ENCODE measurements at places on chromosomes 3 and 15. TPM values are rescaled to one million over a fixed set of nuclear protein-coding genes. Genes with fewer than 3 reads are reported as not detected.

- no peak for DNase-seq
Observed at GRCh38 chr3:3089017-3089416, 21.2 kb downstream of the IL5RA start.

- no peak for DNase-seq
Observed at GRCh38 chr3:136728473-136728872, 23.7 kb downstream of the STAG1 start.

GRCh38 chr3:197343656-197344408 lies 45.4 kb upstream of the DLG1 start:
- DNase-seq, result no peak

DNA sequence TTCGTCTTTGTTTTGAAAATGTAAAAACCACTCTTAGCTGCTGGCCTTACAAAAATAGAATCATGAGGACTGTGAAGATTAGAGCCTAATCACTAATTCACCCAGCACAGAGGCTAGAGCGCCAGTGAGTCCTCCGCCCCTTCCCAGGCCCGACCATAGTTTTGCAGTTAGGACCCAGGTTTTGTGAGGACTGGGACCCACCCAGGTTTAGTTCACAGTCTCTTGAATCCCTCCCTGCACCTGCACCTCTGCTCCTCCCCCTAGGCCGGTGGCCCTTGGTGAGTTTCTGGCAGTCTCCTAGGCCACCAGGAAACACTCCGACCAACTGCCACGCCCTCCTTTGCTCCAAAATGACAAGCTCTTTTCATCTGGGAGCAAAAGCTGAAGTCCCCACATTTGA lies 136.0 kb upstream of the CCDC54 start:
- no peak for DNase-seq

The TRA2B gene
- total RNA-seq, result 324 TPM

DNA sequence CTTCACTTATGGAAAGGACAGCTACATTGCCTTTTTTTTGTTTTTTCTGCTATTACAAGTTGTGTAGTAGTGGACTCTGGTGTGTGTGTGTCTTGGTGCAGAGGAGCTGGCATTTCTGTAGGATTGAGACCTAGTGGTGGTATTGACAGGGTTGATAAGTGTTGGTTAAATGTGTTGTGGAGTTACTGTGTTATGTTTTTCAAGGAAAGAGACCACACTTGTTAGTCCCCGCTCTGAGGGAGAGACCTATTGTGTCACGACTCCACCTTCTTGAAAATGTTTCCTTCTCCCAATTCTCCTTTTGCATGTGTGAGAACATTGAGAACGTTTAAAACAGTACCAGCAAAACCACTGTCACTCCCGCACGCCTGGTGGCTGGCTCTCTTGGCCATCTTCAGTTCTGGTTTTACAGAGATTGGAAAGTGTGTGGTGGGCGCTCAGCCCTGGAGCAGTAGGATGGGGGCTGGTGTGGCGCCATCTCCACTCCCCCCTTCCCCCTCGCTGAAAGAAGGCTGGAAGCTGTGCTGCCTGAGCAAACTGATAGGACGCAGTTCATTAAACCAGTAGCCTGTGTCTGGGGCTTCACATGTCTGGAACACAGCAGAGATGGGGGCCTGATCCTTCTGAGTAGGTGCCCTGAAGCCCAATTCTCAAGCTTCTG lies 5.5 kb downstream of the KLF13 start:
- no peak for DNase-seq

The OIP5 gene
- total RNA-seq, result 19.0 TPM

DNA sequence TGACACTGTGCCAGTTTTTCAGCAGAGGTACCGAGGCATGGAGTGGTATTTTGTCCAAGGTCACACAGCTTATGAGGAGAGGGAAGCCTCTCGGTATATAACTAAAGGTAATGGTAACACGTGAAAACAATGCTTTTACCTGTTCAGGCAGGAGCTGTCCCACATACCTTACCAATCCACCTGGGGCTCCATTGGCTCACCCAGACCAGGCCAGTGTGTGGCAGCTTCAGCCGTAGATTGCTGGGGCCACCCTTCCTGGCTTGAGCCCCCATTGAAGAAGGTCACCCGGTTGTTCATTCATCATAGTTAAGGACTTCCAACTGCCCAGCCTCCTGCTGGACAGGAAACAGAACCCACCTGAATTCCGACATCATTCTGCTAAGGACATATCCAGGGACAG lies 9.2 kb upstream of the RPP14 start:
- no peak for DNase-seq

- DNase-seq, result no peak
Observed at GRCh38 chr3:144643771-144644198, 672.2 kb downstream of the DIPK2A start.

DNA sequence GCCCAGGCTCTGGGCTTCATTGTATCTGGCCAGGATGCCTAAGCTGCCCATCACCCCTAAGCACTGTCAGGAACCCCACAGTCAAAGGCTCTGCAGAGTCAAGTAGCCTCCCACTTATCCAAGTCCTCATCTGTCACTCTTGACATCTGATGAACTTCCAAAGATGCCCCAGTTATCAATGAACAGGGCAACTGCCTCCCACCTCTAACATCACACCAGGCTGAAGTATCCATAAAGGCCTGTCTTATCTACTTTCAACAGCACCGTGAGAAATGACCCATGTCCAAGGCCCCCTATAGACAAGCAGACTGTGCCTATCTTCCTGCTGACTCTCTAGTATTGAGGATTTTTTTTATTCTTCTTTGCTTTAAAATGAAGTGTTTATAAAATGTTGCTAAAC lies 56.4 kb downstream of the TRIM69 start:
- no peak for DNase-seq

GRCh38 chr3:40582401-40583027 lies 57.8 kb downstream of the ZNF621 start:
- DNase-seq, result no peak

GRCh38 chr3:45932112-45932511 lies 11.2 kb upstream of the CXCR6 start:
- no peak for DNase-seq

The TRPM1 gene
- total RNA-seq, result not detected

- no peak for DNase-seq
Observed at GRCh38 chr15:50552238-50552637, 5.8 kb upstream of the USP50 start.

The ENTPD3 gene
- total RNA-seq, result not detected

The GRK7 gene
- total RNA-seq, result not detected

The FEZF2 gene
- not detected for total RNA-seq

The DUOXA1 gene
- 0.09 TPM for total RNA-seq

DNA sequence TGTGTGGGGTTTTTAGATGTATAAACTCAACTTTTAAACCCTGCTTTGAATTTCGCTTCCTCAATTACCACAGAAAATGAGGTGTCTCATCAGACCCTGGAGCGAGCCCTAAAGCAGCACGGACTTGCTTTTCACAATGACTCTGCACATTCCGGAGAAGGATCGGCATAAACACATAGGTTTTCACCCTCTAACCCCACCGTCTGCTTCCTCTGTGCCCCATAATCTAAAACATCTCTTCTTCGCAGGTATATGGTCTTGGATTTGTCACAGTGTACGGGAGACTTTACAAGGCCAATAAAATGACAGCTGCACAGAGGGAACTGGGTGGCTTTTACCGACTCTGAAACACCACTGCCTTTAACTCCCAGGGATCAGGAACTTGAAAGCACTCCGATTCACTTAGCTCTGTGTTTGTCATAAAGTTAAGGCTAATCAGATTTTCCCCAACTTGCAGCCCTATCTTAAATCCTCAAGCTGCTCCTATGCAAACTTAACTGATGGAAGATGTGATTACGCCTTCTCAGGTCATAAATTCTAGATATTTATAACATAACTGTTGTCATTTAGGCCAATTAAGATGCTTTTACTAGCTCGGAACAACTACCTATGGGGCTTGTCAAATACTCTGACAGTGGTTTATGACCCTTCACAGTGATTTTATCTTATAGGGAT lies 133.4 kb upstream of the WNT5A start:
- DNase-seq, result no peak

DNA sequence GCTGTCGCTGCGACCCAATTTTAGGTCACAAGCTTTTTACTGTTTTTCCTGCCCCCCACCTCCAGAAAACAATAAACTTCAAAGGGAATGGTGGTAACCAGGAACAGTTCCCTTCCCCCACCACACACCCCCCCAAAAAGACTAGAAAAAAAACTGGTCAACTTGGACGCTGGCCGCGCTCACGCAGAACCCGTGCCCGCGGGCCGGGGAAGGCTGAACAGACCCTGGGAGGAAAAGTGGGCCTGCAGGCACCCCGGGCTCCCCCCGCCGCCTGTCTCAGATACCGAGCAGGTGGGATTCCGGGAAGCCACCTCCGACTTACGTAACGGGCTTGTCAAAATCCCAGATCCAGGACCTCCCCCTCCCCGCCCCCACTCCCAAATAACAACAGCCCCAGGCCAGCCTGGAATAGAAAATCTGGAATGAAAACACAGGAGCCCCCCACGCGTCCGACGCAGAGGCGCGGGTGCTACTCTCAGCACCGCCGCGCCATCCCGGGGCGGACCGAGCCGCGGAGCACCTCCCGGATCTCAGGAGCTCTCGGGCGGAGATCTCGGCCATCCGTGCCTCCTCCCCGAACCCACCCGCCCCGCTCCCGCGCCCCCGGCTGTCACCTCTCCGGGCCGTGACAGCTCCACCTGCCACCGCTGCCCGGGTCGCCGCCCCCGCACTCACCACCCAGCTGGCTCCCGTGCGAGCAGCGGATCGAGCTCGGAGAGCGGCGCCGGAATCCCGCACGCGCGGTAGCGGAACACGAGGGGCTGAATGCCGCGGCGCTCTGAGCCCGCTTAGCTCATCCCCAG lies 557 bp downstream of the DENND4A start:
- peak; percentile 61 for DNase-seq

The ERC2 gene
- not detected for total RNA-seq

The CLDN16 gene
- total RNA-seq, result not detected

The GPR149 gene
- total RNA-seq, result not detected

The KCNH8 gene
- total RNA-seq, result not detected

The GPR176 gene
- not detected for total RNA-seq

The SLC38A3 gene
- total RNA-seq, result not detected

The ECE2 gene
- not detected for total RNA-seq

GRCh38 chr15:83282141-83282540 lies 2.3 kb downstream of the BNC1 start:
- no peak for DNase-seq

DNA sequence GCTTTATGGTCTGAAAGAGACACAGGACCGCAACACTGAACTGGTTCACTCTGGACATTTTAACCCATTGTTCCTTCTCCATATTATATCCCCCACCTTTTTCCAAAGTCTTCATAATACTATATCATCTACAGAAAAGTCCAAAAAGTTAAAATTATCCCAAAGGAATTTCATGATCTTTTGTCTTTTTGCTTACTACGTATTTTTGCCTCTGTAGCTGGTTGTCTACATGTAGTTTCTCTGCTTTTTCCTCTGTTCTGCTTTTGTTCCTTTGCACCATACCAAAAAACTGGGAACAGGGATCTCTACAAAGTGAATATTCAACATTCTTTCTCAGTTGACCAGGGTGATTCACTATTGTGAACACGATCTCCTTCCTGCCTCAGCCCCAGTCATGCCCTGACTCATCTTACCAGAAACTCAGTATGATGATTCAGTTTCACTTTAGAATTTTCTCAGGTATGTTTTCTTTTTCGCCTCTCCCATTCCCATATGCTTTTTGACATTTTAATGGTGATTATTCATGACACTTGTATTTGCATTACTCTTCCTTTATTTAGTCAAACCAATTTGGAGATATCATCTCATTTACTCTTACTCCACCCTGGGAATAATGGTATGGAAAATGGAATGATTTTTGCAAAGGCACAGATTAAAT lies 14.5 kb downstream of the EMC4 start:
- no peak for DNase-seq

GRCh38 chr3:121819236-121819635 lies 15.6 kb downstream of the IQCB1 start:
- DNase-seq, result no peak

DNA sequence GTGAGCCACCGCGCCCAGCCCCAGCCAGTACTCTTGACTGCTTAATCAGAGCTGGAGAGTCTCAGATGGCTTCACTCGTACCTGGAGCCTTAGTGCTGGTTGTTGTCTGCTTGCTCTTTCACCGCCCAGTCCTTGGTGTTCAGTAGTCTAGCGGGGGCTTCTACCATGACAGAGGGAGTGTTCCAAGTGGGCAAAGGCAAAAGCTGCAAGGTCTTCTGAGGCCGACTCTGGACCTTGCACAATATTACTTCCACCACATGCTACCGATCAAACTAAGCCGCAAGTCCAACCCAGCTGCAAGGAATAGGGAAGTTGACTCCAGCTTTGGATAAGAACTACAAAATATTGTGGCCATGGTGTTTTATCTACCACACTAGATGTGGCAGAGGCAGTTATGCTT lies 6.6 kb downstream of the PARL start:
- DNase-seq, result no peak

The CFAP100 gene
- not detected for total RNA-seq

GRCh38 chr3:45832699-45833098 lies 9.2 kb downstream of the LZTFL1 start:
- no peak for DNase-seq

The PRR20G gene
- not detected for total RNA-seq

The KPNA4 gene
- total RNA-seq, result 86.5 TPM

The FAM3D gene
- not detected for total RNA-seq

- DNase-seq, result no peak
Observed at GRCh38 chr3:60220768-60221167, 1030.5 kb downstream of the FHIT start.

DNA sequence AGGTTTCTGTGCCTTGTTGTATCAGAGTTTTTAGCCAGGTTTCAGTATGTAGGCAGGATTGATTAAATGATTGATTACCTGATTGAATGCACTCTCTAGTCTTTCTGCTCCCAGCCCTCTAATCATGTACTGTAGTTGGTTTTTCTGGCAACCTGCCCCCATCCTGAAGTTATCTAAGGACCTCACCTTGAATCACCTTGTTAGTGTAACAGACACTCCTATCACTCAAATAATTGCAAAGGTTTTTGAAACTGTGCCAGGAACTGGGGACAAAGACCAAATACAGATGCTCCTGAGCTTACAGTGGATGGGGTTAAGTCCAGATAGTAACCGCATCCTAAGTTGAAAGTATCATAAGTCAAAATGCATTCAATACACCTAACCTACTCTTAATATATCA lies 141.5 kb upstream of the EIF1B start:
- DNase-seq, result no peak

GRCh38 chr3:157300981-157301663 lies 135.5 kb upstream of the PTX3 start:
- no peak for DNase-seq

DNA sequence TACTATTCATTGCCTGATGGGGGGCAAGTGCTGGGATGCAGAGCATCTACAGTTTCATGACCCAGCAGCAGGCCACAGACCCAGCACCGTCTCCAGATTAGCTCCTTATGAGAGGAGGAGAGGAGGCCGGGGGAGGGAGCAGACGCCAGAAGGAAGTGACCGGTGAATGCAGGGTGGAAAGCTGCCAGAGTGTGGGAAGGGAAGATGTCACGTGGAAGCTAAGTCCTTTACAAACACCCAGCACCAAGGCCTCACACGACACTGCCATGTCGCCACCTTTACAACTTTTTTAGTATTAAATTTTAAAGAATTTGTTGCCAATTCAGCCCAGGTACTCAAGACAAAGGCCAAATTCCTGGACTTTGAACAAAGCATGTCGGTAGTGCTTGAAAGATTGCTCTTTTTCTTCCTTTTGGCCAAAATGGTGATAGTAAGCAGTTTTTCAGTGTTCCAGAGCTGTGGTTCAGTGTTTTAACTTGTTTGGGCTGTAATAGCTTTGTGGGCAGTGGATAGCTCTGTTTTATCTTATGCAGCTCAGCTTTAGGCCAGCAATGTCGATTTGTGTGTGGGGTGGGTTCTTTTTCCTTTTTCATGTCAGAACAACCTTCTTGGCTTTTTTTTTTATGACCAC lies 58.2 kb downstream of the ZBTB38 start:
- DNase-seq, result no peak

- DNase-seq, result peak; percentile 87
Observed at GRCh38 chr15:101723874-101724674, at the start of gene TARS3. TARS3 (minus strand) TSS chr15:101724473; CDS start chr15:101724387, 86 bp downstream.

Data from CD8-positive, alpha-beta memory T cell (primary cell).